ENCODE measurements at places on chromosomes 6 and 20.

GRCh38 chr6:125612345-125612846, 137.0 kb upstream of the HEY2 start:
- DNase-seq: no peak

DNA sequence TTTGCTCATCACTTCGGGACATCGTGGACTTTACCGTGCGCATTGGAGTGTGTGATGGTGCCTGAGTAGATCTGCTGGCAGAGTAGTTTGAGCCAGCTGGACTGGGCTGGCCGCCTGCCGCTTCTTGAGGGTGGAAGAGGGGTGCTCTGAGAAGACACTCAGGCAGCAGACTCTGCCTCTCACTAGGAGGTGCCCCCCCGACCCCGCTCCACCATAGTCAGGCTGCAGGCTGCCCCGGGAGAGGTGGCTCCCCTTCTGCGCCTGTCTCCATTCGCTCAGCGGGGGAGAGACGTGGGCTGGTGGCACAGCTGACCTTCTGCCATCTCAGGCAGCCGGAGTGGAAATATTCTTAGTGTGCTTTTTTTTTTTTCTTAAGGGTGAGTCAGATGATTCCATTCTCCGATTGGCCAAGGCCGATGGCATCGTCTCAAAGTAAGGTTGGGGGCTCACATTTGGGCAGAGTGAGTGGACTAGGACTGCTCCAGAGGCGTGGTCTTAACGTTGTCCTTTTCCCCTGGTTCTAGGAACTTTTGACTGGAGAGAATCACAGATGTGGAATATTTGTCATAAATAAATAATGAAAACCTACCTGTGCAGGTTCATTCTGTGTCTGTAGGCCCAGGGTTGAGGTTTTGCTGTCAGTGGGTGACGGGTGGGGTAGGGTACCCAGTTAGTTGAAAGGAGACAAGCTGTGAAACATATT, 1.2 kb downstream of the RPS21 start:
- no peak for DNase-seq

GRCh38 chr20:46060301-46060881, 29.4 kb downstream of the NCOA5 start:
- no peak for DNase-seq

DNA sequence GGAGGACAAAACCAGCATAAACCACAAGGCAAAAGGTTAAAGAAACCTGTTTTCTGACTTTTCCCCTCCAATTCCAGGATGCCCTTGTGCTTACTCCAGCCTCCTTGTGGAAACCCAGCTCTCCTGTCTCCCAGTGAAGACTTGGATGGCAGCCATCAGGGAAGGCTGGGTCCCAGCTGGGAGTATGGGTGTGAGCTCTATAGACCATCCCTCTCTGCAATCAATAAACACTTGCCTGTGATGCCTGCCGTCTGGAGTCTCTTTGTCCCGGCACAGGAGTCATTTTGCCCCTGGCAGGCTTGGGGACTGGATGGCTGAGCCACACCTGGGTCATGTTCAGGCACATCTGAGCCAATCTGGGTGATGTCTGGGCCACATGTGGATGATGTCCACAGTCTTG, 26.6 kb downstream of the BPIFB1 start:
- no peak for DNase-seq

- DNase-seq: no peak
Measured at GRCh38 chr20:33251496-33251895, 15.7 kb downstream of the BPIFA1 start.

DNA sequence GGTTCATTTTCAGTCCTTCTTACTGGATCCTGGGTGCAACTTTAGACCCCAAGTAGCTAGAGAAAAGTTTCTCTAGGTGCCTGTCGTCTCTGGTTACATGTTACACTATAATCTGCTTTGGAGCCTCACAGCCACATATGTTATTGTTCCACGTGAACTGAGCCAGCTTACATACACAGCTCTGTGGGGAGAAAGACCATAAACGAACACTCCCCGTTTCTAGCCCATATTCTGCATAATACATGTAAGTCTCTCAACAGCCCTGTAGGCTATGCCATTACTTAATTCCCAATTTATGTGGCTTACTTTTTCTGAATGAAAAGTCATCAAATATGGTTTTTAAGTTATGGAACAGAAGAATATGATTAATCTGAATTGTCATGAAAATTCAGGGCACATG, 233.8 kb downstream of the BCKDHB start:
- no peak for DNase-seq

DNA sequence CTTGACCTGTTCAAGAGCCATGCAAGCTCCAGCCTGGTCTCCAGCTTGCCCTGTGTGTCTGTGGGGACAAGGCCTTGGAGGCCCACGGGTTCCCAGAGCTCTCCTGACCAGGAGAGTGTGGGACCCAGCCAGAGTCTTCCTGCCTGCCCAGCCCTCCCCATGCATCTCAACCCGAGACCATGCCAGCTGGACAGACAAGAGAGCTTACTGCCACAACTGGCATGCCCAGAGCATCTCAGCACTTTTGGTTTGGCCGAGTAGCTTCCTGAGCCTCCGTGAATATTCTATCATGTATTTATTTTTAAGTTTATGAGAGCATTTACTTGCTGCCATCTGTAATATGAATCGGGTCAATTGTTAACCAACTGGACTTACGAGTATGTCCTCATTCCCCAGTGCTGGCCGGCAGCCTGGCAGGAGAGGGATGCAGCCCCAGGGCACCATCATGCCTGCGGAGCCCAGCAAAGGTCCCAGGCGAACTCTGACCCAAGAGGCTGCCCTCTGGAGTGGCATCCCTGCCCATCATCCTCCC, 14.9 kb downstream of the IP6K3 start:
- DNase-seq: no peak

- no peak for DNase-seq
Measured at GRCh38 chr6:112305795-112306564, 41.1 kb upstream of the RFPL4B start.

- DNase-seq: no peak
Measured at GRCh38 chr6:149176971-149177667, 140.4 kb upstream of the TAB2 start.

DNA sequence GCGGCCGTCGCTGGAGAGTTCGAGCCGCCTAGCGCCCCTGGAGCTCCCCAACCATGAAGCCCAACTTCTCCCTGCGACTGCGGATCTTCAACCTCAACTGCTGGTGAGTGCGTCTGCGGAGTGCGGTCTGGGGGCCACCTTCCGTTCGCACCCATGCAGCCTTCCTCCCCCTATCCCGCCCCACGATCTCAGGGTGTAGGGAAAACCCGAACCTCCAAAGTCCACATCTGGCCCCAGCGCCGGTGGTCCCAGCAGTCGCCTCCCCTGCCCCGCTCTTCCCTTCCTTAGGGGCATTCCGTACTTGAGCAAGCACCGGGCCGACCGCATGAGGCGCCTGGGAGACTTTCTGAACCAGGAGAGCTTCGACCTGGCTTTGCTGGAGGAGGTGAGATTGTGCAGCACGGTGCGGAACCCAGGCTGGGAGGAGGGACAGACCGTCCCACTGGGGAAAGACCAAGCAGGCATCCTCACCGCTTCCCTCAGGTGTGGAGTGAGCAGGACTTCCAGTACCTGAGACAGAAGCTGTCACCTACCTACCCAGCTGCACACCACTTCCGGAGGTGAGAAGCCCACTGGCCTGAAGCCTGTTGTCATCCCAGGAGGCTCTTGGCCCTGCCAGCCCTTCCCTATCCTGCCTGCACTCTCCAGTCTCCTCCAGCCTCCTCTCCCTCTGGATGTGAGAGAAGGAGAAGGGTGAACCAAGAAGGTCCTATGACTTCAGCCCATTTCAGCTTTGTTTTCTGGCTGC, 719 bp downstream of the SMPD2 start:
- peak; percentile 30 for DNase-seq

GRCh38 chr20:59495894-59496510, 108.3 kb upstream of the PHACTR3 start:
- DNase-seq: peak; percentile 55

- no peak for DNase-seq
Measured at GRCh38 chr20:20322912-20323311, 45.0 kb upstream of the INSM1 start.

- no peak for DNase-seq
Measured at GRCh38 chr6:68114463-68115047, 520.5 kb upstream of the ADGRB3 start.

DNA sequence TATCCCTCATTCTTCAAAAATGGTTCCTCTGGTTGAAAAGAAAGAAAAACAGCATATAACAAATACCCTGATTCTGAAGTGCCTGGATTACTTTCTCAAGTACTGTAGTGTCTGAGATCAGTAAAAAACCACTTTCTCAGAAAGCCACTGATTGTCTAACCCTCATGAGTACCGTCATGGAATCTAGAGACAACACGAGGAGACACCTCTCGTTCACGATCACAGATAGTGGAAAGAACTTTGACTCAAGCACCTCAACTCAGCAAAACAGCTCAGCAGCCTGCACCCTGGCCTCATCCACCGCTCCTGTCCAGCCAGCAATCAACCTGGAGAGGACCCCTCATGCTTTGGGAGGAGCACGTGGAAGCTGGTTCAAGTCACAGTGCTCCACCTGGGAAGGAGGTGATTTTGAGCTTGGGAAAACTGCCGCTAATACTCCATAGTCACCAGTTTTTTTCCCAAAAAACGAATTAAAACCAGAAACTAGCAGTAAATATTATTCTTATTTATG, 1.0 kb downstream of the SCML4 start:
- peak; percentile 40 for DNase-seq

DNA sequence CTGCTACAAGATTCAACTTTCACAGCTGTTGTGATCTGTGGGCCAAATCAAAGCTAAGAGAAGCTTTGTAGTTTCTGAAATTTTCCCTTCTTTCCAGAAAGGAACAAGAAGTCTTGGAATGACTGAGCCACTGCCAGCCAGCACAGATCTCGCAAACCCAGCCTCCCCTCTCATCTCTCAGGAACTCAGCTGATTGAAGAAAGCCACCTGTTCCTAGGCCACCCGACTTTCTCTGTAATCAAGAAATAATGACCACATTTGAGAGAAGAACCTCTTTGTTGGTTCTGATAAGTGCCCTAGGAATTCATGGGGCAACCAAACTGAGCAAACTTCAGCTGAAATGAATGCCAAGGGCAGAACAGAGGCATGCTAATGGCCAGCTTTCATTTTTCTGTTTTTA, 61.7 kb downstream of the HDGFL1 start:
- DNase-seq: no peak

- DNase-seq: no peak
Measured at GRCh38 chr6:4560221-4561077, 215.8 kb upstream of the CDYL start.
